Neural progenitor cell (in vitro differentiated cells): ENCODE measurements at places on chromosomes 6 and 20.

GRCh38 chr6:52725535-52726192, 37.6 kb downstream of the GSTA2 start:
- DNase-seq: no peak

DNA sequence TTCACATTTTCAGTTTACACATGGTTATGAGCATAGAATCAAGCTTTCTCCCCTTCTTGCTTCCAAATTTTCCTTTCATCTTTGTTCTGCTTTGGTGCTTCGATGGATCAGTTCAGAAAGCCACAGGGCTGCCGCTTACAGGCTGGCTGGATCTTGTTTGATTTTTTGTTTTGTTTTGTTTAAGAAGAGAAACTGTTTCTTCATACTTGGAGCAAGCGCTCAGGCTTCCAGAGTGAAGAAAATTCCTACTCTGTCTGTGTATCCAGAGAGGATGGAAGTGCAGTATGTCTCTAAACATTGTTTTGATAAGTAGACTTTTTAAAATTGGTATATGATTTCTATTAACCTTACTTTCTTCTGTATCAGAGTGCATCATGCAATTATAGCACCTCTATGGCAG, 66.9 kb downstream of the ARID1B start:
- DNase-seq: no peak

- DNase-seq: no peak
Measured at GRCh38 chr20:58069207-58069606, 159.2 kb downstream of the ANKRD60 start.

- peak; percentile 14 for DNase-seq
Measured at GRCh38 chr6:47734831-47735481, 36.6 kb downstream of the ADGRF4 start.

DNA sequence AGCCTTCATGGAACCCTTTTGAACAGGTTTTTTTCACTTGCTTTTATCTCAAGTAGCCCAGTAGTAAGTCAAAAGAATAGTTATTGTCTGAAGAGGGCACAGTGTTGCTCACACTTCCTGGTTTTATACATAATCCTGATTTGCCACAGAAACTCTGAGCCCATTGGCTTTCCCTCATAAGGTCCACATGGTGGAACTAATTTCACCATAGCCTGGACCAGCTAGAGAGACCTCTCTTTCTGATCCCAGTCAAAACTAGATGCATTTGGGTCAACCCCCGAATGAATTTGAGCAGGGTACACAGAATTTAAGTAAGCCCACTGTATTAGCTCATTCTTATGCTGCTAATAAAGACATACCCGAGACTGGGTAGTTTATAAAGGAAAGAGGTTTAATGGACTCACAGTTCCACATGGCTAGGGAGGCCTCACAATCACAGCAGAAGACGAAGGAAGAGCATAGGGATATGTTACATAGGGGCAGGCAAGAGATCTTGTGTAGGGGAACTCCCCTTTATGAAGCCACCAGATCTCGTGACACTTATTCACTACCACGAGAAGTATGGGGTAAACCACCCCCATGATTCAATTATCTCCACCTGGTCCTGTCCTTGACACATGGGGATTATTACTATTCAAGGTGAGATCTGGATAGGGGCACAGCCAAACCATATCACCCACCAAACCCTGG, 6.2 kb downstream of the RWDD2A start:
- DNase-seq: no peak
